H7 (cell line): ENCODE measurements at places on chromosomes 12 and 14. TPM values are rescaled to one million over a fixed set of nuclear protein-coding genes. Genes with fewer than 3 reads are reported as not detected.
A peak's percentile ranks its signal among the peaks of the same experiment; 100 is the strongest.

GPR132 gene
- total RNA-seq, result not detected in 2 replicates

AKAP3 gene
- 1.5 and 1.9 TPM in 2 replicates for total RNA-seq

DNA sequence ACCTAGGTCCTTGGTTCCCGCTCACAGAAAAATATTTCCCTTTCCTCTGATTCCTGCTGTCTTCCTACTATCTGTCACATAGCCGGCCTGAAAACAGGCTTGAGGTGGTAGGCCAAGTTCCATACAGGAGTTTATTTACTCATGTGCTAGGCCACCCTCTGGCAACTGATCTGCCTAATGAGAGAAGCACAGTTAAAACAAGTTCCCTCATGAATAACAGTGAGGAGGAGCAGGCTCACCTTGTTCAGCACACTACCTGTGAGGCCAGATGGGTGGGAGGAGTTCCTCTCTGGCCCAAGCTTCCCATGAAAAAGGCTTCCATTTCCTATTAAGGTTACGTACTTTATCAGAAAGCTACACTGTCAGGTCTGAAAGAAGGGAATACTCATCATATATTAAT is 206.0 kb downstream of the MYRFL start:
- peak; percentile 35 for DNase-seq

- DNase-seq, result no peak
Observed at GRCh38 chr14:76826122-76826521, at the start of gene LRRC74A. Gene LRRC74A, plus strand, starts transcription at chr14:76826408. Its CDS starts 290 bp downstream, at chr14:76826698.

DNA sequence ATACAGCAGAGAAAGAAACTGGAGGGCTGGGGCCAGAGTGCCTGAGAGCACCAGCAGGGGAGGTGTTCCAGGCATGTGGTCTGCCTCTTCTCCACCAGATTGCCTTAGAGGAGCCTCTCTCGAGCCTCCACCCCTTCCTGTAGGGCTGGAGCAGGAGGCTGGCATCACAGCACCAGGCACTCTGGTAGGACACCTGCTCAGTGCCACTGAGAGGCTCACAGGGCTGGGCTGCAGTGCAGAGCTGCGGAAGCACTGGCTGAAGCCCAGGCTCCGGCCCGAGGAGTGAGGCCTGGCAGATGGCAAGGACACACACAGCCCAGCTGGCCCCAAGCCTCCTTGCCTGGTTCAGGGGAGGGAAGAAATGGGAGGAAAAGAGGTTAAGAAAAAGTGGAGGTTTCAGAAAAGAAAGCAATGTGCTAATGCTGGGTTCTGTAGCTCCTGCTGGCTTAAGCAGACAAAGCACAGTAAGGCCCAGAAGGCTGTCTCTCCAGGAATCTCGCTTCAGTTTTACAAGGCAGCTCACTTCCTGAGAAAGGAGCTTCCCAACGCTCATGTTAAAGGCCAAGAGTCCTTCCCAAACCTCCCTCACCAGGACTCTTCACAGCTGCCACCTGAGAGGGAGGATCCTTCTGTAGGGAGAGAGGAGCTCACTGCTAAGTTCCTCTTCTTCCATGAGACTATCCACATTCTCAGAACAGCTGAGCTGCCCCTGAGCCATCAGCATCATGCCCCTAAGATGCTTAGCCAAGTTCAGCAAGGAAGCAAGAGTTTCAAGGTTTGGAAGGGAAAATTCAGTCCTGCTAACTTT is 23.8 kb downstream of the SPTB start:
- no peak for DNase-seq

GRCh38 chr14:61106271-61106958 is 125.4 kb downstream of the SLC38A6 start:
- DNase-seq, result no peak

ZC2HC1C gene
- 1.3 and 2.7 TPM in 2 replicates for total RNA-seq

GRCh38 chr14:89265234-89265633 is 151.8 kb downstream of the FOXN3 start:
- DNase-seq, result no peak

GRCh38 chr14:102320033-102320660 is 601 bp downstream of the ZNF839 start:
- no peak for DNase-seq

FBXO34 gene
- total RNA-seq, result 13.8 and 16.6 TPM in 2 replicates

DNA sequence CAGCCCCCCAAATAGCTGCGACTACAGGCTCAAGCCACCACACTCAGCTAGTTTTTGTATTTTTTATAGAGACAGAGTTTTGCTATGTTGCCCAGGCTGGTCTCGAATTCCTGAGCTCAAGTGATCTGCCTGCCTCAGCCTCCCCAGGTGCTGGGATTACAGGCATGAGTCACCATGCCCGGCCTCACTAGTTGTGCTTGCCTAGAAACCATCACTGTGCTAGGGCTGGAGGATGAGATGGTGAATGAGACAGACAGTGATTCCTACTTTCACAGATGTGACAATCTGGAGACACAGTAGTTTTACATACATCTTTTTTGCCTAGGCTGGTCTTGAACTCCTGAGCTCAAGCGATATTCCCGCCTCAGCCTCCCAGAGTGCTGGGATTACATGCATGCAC is 7.5 kb upstream of the MSI1 start:
- DNase-seq, result no peak

- peak; percentile 37 for DNase-seq
Observed at GRCh38 chr12:14193639-14194038, 171.8 kb upstream of the ATF7IP start.
